Stimulated activated CD8-positive, alpha-beta memory T cell treated with anti-CD3 and anti-CD28 coated beads, Interleukin-4, amount 100 ng/mL, for 24 hours (primary cell): ENCODE measurements at places on chromosomes 16 and 17.

DNA sequence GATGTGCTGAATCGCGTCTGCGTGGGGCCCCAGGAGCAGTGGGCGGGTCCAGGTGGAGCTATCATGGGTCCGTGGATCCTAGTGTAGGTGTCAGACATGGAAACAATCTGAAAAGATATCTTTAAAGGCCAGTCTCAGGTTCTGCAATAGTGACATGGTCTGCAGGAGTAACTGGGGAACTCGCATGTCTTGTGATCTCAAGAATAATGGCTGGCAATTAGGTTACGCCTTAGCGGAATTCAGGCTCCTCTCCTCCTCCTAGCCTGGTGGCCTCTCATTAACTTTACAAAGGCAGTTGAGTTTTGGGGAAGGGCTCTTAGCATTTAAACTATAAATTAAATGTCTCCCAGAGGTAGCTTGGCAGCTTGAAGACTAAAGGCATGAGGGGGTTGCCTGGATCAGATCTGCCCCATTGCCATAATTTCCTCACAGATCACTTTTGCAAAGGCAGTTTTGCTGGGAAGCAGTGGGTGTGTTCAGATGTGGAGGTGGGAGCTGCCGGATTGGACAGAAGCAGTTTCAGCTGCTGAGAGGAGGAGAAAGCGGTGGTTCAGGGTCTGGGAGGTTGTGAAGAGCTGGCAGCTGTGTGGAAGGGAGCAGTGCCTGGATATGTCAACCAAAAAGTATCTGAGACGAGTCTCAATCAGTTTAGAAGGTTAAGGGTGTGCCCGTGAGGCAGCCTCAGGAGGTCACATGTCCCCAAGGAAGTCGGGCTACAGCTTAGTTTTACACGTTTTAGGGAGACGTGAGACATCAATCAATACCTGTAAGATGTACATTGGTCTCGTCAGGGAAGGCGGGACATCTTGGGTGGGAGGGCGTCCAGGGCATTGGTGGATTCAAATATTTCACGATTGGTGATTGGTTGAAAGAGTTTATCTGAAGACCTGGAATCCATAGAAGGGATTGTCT, 2.7 kb downstream of the TBCD start:
- no peak for DNase-seq

DNA sequence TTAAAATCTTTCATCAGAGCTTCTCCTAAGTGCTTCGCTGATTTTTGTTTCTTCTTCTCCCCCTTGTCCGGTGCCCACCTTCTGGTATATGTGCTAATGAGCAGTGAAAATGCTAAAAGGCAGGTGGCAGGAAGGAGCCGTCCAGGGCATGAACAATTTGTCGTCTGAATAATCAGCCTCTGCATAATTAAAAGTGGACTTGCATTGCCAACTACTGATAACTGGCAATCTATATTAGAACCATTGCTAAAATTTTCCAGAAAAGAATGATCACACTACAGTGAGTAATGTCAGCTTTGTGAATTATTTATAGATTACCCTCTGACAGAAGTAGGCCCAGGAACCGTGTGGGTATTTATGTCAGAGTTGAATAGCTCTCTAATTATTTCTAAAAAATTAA, 28.1 kb downstream of the SERPINF1 start:
- no peak for DNase-seq

- DNase-seq: no peak
Observed at GRCh38 chr16:86955136-86955855, 361.9 kb downstream of the C16orf95 start.

- no peak for DNase-seq
Observed at GRCh38 chr17:3039736-3040135, 23.7 kb downstream of the OR1D5 start.

DNA sequence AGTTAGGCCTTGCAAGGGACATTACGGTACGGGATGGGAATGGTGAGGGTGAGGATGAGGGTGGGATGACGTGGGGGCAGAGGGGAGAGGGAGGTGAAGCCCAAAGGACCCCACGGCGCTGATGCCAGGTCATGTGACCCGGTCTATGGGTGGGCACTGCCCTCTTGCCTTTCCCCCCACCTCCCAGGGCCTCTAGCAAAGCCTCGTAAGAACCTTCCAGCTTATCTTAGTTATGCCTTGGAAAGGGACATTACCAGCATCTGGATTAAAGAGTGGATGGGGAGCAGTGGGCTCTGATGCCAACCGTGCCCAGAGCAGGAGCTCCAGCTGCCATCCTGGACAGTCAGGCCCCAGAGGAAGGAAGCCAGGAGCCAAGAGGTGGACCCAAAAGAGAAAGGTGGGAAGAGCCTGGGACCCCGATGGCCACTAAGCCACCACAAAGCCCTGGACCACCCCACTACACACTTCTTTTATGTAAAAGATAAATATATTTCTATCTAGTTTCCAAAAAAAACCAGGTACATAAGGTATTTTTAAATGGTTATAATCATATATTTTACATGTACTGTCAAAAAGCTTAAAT, 40.9 kb downstream of the TK2 start:
- no peak for DNase-seq

GRCh38 chr17:46780003-46780373, 38.5 kb downstream of the WNT3 start:
- DNase-seq: no peak

- DNase-seq: no peak
Observed at GRCh38 chr16:82945420-82946101, 318.8 kb downstream of the CDH13 start.

GRCh38 chr17:81586096-81586495, 33.9 kb upstream of the FAAP100 start:
- DNase-seq: no peak

DNA sequence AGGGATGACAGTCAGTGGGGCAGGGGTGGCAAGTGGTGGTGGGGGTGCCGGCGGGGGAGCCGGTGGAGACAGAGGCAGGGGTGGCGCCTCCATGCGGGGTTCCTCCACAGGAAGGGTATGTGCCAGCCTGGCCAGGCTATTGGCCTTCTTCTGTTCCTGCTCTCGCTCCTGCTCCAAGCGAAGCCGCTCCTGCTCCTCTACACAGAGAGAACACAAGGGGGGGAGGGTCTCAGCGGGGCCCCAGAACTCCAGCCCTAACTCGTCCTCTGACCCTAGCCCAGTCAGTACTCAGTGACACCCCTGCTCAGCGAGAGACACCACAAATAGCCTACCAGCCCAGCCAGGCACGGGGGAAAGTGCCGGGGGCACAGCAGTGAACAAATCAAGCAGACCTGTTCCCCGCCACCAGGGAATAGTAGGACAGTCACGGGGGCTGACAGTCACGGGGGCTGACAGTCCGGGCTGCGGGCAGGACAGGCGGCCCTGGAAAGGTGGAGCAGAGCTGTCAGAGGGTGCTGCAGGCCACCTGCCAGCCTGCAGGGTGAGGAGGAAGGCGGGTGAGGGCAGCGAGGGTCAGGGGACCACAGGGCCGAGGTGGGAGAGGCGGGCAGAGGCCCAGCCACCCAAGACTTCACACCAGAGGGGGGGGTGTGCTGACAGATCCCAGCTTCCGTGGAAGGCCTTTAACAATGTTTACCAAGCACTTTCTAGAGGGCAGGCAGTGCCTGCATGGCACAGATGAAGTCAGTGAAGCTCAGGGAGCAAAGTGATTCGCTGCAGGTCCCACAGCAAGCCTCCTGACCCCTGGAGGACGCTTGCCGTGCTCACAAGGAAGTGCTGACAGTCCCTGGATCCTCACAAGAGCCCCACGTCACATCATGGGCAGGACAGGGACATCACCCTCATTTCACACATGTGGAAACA, 5.3 kb downstream of the MNT start:
- DNase-seq: no peak

GRCh38 chr17:75722076-75722475, 817 bp downstream of the ITGB4 start:
- DNase-seq: no peak

DNA sequence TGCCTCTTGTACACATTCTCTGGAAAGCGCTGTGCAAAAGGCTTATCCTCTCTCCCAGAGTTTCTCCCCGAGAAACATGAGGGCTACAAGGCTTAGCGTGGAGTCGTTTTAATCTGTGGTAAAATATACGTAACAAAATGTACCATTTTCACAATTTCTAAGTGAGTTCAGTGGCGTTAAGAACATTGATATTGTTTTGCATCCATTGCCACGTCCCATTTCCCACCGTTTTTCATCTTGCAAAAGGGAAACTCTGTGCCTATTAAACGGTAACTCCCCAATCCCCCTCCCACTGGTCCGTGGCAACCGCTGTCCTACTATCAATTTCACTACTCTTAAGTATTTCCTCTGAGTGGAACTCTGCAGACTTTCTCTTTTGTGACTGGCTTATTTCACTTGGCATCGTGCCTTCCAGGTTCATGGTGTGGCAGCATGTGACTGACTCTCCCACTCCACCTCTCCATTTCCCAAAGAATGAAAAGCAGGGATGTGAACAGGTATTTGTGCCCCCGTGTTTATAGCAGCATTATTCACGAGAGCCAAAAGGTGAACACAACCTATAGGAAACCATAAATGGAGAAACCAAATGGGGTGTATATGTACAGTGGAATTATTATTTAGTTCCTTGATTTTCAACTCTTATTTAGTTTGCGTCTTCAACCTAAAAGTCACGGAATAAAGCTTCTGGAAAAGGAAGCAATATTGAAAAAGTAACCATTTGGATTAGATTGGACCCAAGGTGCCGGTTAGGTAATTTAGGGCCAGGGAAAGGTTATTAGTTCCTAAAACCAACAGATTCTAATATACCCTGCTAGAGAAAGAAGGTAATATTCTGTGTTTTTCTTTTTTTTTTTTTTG, 1.1 kb upstream of the USP32 start:
- DNase-seq: peak; percentile 8

- no peak for DNase-seq
Observed at GRCh38 chr16:66693149-66693548, 3.4 kb downstream of the CMTM4 start.

DNA sequence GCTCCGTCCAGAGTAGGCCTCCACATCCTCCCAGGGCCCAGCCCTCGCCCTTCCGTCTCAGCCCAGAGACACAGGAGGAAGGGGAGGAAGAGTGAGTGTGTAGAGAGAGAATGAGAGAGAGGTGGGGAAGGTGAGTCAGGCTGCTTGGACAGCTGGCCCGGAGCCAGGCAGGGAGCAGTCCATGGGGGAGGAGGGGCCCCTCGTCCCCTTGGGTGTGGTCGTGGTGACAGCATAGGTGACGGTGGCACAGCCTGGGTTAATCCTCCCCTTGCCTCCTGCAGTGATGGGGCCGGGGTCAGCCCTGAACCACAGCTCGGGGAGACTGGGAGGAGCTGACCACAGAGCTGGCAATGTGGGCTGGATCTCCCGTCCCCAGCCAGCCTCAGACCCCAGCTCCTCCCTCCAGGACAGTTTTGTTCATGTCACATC, 36.5 kb downstream of the FA2H start:
- no peak for DNase-seq

DNA sequence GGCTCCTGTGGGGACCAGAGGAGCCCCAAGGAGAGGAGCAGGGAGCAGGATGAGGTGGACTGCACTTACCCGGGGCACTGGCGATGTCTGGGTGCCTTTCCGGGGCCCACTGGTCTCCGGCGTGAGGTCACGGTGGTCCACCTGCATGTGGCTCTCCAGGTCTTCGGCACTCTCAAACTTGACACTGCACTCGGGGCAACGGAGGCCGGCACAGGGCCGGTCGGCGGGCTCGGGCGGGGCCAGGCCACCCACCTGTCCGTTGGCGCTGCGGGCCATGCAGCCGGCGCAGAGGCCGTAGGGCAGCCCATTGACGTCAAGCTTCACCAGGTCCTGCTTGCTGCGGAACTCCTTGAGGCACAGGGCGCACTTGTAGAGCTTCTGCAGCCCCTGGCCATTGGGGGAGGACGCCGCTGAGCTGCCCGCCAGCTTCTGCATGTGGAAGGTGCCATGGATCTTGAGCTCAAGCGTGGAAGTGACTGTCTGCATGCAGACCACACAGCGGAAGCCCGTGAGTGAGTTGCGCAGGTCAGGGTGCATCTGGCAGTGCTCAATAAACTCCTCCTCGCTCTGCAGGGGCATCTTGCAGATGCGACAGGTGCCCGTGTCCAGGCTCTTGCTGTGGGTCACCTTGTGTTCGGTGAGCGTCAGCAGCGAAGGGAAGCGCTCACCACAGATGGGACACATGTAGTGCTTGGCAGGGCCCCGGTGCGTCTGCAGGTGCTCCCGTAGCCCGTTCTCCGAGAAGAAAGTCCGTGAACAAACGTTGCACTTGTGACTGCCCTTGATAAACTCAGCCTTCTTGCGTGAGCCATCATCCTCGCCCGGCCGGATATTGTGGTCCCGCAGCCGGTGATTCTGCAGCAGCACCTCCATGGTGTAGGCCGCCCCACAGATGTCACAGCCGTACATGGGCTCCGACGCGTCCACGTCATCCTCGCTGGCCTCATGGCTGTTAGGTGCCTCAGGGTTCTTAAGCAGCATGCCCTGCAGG, 220.0 kb downstream of the ZNF423 start:
- DNase-seq: no peak

GRCh38 chr17:47660064-47660492, 10.4 kb downstream of the KPNB1 start:
- DNase-seq: no peak

GRCh38 chr17:52738791-52739190, 580.3 kb upstream of the CA10 start:
- no peak for DNase-seq

DNA sequence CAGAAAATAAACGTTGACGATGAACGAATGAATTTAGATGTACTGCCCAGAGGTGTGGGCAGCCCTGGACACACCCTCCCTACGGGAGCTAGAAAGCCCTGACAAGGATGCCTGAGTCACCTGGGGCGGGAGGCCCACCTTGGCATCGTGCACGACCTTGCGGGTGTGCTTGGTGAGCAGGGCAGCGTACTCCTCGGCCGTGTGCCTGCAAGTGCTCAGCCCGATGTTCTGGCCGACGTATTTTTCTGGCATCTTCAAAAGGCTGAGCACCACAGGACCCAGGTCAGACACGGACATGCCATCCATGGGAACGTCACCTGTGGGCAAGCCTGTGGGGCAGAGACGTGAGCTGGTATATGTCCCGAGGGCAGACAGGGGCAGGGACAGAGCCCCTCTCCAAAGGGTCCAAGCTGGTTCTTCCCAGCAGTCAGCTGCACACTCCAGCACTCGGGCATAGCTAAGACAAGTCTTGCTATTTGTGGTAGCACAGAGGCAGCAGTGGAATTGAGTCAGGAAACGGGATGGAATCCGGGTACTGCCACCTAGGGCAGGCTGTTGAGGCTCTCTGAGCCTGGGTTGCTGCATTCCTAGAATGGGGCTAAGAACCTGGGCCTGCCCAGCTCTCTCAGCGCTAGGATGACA, 10.8 kb downstream of the NMRAL1 start:
- DNase-seq: no peak

- no peak for DNase-seq
Observed at GRCh38 chr16:84876873-84877606, 57.3 kb downstream of the CRISPLD2 start.

DNA sequence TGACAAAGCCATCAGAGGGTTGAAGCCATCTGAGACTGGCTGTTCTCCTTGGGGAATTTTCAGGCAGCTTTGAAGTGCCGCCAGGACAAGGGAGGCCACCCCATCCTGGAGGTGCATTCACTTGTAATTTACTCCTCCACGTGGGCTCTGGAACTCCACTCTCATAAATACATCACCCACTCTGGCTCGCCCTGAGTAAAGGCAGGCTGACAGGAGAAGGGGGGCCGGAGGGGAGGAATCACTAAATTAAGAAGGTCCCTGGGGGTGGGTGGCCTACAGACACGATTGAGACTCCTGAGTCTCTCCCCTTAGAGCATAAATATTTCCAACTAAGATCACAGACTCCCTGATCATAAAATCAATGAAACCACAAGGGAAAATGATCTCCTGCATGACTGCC, 56.3 kb upstream of the HNF1B start:
- DNase-seq: no peak
